ENCODE measurements at places on chromosomes 16 and 17.

DNA sequence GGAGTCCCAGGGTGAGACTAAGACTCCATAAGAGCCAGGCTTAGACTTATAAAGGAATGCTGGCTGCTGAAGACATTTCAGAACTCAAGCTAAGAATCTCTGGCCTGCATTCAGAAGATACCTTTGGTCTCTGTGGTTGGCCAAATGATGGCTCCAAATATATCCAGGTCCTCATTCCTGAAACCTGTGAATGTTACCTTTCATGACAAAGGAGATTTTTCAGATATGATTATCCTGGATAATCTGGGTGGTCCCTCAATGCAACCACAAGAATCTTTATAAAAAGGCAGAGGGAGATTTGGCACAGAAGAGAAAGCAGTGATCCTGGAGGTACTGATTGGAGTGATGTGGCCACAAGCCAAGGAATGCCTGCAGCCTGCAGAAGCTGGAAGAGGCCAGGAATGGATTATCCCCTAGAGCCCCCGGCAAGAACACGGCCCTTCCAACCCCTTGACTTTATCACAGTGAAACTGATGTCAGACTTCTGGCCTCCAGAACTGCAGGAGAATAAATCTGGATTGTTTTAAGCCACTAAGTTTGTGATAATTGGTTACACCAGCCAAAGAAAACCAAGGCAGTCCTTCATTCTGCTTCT lies 253.3 kb downstream of the SLC39A11 start:
- DNase-seq, result no peak

GRCh38 chr17:35879773-35880654 lies at the start of gene CCL5:
TSS of gene CCL5 (minus strand) at chr17:35880360.
- no peak for DNase-seq

- DNase-seq, result peak; percentile 61
Measured at GRCh38 chr16:69566240-69566980, 644 bp downstream of the NFAT5 start.

DNA sequence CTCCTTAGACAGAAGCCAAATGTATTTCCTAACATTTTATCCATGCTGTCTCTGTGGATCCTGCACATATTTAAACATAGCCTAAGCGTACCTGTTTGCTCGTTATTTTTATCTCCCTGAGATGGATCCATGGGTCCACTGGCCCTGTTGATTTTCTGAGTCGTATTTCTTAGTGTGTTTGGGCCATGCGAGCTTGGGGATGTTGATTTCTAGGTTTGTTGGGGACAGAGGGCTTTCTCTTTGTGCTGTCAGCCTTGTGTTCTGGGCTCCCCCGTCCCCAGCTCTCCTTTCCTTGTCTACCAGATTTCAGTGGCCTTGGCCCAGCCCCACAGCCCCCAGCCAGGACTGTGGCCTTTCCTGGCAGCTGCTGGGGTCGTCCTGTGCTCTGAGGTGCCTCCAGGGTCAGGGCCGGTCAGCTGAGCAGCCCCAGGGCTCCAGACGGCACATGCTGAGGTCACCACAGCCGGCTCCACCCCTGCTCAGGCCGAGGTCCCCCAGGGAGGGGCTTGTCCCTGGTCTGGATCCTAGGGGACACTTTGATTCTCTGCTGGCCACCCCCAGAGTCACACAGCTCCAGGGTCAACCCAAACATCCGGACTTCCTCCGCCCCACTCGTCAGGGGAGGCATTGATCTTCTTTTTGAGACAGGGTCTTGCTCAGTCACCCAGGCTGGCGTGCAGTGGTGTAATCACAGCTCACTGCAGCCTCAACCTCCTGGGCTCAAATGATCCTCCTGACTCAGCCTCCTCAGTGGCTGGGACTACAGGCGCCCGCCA lies 4.4 kb downstream of the SSTR5 start:
- no peak for DNase-seq

DNA sequence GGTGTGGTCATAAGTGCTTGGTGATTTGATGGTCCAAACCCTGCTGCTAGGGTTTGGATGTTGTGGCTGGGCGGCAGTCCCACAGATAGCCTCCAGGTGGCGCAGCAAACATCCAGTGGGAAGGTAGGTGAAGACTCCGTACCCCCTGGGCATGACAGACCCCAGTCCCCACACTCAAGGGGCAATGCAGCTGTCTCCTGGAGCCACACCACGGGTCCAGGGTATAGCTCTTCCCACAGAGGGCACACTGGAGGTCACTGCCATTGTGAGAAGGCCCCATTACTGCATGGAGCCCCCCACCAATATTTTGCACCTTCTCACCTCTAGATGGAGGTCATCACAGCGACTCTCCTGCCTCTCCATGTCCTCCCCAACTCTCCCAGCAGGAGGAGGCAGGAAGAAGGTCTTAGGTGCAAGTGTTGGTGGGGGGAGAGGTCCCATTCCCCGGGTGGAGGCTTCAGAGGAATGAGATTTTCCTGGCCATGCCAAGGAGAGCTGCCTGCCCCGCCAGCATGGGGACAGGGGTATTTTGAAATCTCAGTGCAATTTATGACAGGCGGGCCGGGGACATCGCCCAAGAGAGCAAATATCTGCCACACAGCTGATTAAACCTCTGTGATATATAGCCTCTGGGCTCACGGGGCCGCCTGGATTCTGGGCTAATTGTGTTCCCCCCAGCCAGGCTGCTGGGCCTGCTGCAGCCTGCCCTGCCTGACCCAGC lies 17.1 kb upstream of the C17orf113 start:
- DNase-seq, result peak; percentile 88

DNA sequence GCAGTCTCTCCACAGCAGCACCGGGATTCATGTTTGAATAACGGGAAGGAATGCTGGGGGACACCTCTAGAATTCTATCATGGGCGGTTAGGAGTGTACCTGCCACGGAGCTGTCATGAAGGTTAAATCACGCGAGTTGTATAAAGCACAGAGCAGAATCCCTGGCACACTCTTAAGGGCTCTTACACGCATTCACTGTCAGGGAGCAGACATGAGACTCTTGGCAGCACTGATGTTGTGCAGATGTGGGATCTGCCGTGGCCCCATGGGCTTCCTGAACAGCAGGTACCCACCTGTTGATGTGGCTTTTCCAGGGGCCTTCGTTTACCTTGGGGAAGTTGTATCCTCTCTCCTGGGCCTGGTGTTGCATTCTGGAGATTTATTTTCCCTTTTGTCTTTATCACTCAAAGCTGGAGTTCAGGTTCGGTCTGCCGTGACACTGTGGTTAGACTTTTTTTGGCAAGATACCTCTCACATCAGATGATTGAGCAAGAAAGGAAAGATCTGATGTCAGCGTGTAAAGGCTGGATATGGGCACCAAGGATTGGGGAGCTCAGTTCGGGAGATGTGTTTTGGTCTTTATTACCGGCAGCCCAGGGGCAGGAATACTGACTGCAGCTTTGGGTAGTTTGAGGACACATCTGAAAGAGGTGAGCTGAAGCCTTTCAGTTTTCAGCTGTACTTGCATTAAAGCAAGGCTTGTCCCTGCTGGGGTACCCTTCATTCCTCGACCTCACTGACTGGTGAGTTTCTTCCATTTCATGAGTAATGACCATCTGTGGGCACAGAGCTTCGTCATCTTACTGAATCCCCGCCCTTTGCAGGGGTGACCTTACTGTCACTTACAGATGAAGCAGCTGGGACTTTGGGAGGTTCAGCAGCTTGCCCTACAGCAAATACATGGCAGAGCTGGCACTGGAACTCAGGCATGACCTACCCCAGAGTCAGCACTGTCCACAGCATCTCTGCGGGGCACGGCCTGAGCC lies 19.3 kb downstream of the KNOP1 start:
- DNase-seq, result no peak

GRCh38 chr16:81921085-81921814 lies 90.0 kb downstream of the SDR42E1 start:
- DNase-seq, result no peak

DNA sequence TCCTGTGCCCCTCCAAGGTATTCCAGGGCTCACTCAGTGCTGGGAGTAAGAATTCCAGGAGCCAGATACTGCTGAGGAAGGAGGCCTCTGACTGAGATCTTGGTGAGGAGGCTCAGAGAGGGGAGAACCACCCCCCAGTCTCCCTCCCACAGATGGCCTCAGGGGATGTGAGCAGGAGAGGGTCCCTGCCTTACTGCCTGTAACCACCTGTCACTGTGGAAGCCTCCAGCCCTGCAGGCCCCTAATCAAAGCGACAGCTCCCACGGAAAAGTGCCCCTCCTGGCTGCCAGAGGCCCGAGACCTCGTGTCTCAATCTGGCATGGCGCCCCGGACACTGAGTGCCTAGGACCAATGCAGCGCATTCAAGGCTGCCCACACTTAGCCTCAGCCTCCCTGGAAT lies 7.7 kb upstream of the C17orf113 start:
- DNase-seq, result no peak

Measured in nephron progenitor cell (in vitro differentiated cells).